Hepatocyte (in vitro differentiated cells): ENCODE measurements at places on chromosomes 13 and 19.

DNA sequence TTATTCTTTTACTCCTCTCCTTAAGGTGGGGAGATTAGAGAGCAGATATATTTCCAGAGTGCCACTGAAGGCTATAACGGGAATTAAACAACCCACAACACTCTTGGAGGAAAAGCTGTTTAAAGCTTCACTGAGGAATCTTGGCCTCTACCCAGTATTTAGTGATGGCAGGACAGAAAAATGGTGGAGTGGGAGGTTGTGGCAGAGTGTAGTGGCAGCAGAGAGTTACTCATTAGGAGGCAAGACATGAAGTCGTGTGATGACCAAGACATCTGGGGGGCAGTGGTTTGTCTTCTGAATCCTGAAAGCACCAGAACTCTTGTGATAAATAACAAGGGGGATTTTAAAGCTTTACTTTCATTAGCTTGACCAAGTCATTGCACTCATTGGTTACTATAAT lies 563.5 kb upstream of the SLITRK5 start:
- H3K4me3 ChIP-seq: no peak overlapping the region
- DNase-seq: no peak
- no peaks in the 10 kb centered on the region for H3K36me3 ChIP-seq
- no peak overlapping the region for H3K27ac ChIP-seq
- H3K27me3 ChIP-seq: no peaks in the 10 kb centered on the region
- H3K4me1 ChIP-seq: no peaks in the 10 kb centered on the region

GRCh38 chr13:113053801-113054604 lies 51.6 kb upstream of the F7 start:
- no peaks in the 10 kb centered on the region for H3K27me3 ChIP-seq
- no peak overlapping the region for H3K4me3 ChIP-seq
- no peak overlapping the region for H3K27ac ChIP-seq
- no peaks in the 10 kb centered on the region for H3K36me3 ChIP-seq
- no peak for DNase-seq
- H3K4me1 ChIP-seq: no peaks in the 10 kb centered on the region

- H3K36me3 ChIP-seq: no peaks in the 10 kb centered on the region
- no peak for DNase-seq
- H3K27ac ChIP-seq: no peak overlapping the region
- no peak overlapping the region for H3K4me3 ChIP-seq
Measured at GRCh38 chr19:3518659-3519058, 12.5 kb downstream of the FZR1 start.

GRCh38 chr13:98200211-98200878 lies 23.3 kb upstream of the RNF113B start:
- H3K36me3 ChIP-seq: no peaks in the 10 kb centered on the region
- H3K27me3 ChIP-seq: no peaks in the 10 kb centered on the region
- H3K4me3 ChIP-seq: no peak overlapping the region
- no peak for DNase-seq
- no peak overlapping the region for H3K27ac ChIP-seq
